NT2/D1 (cell line): ENCODE measurements at places on chromosomes 4 and X.

GRCh38 chr4:121717680-121718237 is 21.0 kb upstream of the ANXA5 start:
- no peak for DNase-seq

GRCh38 chrX:106999002-106999975 is 723 bp downstream of the MORC4 start:
- DNase-seq, result no peak

GRCh38 chrX:103637604-103638338 is 9.0 kb downstream of the TCEAL1 start:
- no peak for DNase-seq

DNA sequence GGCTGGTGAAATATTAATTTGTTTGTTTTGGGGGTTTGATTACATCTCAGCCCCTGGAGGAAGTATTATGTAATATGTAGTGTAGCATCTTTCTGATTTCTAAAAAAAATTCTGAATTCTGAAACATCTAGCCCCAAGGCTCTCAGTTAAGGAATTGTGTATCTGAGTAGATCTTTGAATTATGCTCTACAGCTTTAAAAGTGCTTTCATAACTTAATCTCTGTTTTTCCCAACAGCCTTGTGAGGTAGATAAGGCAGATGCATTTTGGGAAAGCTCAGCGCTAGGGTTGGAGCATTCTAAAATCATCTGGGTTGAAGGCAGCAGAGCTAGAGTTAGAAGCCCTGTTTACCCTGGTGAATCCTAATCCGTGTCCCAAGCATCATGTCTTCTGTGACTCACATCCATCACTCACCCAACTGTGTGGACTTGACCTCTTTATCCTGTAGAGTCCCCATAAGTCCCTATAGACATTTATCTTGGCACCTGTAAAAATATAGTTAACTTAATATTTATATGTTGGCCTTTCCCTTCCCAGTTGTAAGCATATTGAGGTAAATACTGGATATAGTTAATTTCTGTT is 49.8 kb downstream of the FNIP2 start:
- DNase-seq, result no peak

GRCh38 chrX:19515615-19516105 is 352 bp upstream of the MAP3K15 start:
- no peak for DNase-seq

GRCh38 chr4:159395693-159396092 is 292.8 kb downstream of the RAPGEF2 start:
- no peak for DNase-seq
